SK-N-MC (cell line): ENCODE measurements at places on chromosomes 12 and 14.

DNA sequence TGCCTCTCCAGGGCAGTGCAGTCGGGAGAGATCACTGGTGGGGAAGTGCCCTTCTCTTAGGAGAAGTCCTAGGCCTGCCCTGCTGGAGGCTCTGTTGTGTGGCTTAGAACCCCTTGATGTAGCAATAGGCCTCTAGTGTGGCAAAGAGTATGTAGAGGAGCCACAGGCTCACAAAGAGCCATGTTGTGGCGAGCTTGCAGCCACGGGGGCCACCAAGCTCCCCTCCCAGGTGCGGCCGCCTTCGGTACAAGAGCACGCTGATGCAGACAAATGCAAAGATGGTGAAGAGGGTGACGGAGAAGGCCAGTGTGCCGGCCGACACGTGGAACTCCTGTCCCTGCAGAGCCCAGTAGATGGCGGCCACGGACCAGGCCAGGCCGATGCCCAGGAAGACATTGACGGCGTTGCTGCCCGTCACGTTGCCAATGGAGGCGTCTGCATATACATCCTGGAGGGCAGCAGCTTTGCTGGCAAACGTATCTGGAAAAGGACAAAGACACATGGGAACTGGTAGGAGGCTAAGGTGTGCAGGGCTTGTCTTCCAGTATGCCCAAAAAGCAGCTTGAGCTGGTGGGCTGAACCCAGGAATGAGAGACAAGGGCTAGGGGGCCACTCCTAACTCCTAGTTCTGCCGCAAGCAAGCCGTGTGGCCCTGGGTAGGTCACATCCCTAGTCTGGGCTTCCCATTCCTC, 142.8 kb downstream of the SLC8A3 start:
- no peak for DNase-seq

DNA sequence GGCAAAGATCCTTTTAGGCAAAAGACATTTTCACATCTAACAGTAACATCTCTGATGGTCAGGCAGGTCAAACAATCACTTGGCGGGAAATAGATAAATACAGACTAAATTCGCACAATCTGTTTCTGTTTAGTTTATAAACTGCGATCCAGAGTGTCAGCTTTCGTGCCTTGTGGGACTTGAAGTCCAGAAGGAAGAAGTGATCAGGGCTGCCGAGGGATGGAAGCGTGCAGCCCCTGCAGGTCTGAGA, 245 bp upstream of the BRMS1L start:
- DNase-seq = peak; percentile 98

DNA sequence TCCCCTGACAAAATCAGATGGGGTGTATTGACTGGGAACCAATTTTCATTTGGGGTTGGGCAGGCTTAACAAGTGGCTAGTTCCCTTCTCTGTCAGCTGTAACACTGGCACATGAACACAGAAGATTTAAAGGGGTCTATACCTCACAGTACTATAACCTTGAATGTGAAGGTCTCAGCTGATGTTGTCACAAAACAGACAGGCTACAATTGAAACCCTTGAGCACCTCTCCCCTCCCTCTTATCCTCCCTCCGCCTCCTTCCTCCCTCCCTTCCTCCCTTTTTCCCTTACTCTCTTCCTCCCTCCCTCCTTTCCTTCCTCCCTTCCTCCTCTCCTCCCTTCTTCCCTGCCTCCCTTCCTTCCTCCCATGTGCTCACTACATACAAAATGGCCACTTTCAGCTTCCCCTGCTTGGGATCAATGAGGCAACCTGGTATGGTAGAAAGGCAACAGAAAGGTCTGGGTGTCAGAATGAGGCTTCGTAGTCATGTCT, 262.4 kb downstream of the TTC6 start:
- no peak for DNase-seq

GRCh38 chr12:74646831-74647230, 109.2 kb downstream of the ATXN7L3B start:
- DNase-seq = peak; percentile 70

GRCh38 chr12:77572371-77572770, 258.3 kb upstream of the NAV3 start:
- DNase-seq = no peak

DNA sequence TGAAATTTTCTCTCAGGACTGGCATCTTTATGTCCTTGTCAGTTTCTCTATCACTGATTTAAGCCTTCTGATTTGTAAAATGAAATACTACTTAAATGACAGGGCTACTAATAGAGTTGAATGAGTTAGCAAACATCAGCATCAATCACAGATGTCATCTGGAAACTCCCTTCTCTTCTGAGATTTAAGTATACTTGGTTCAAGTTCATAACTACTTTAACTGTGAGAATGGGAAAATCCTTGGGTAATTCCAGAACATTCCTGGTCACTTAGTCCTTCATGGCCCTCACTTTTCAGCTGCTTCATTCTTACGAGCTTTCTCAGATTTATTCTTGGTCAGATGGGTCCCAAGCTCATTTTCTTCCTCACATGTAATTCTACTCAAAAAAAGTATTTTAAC, 1655.3 kb upstream of the FLRT2 start:
- no peak for DNase-seq

DNA sequence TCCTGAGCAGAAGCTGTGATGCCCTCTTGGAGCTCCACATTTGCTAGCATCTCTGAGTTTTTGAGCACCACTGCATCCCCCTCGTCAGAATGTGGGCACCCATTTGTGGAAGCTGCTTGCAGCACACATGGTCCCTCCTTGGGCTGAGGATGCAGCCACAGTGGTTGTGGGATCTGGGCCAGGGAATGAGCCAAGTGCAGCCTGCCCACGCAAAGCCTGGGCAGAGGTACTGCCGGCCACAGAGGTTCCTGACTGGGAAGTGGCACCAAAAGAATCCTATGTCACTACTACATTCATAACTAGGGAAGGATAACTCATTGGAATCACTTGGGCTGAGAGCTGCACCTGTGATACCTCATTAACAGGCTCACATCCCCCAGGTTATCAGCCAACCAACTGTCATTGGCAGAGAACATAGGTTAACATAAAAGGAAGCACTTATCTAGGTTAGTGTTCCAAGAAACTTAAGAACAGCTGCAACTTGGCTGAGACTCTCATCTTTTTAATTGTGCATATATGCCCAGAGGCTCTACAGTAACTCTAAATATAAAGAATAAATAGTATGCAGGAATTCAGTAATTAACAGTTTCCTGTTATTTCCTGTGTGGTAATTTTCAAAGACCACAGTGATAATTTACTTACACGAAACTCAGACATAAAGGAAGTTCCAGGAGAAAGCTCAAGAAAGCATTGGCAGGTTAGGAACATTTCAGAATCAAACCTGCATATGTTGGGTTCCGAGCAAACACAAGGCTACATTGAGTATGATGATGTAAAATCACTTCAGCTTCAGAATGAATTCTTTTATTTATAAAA, 145.3 kb downstream of the BCAT1 start:
- DNase-seq = peak; percentile 94

DNA sequence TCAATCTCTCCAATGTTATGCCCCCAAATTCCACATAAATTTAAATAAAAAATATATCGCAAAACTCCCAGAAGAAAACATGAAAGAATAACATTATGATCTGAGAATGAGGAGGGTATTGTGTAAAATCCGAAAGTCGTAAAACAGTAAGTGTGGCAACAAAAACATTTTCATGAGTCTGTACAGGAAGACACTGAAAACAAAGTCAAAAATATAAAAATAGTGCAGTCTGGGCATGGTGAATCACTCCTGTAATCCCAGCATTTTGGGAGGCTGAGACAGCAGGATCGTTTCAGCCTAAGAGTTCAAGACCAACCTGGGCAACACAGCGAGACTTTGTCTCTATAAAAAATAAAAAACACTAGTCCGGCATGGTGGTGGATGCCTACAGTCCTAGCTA, 57.1 kb downstream of the SPTLC2 start:
- DNase-seq = no peak

- DNase-seq = no peak
Observed at GRCh38 chr12:56362130-56363059, at the start of gene APOF. Gene APOF (minus strand): TSS chr12:56362857. CDS start chr12:56362745, 112 bp downstream.

- no peak for DNase-seq
Observed at GRCh38 chr12:25546318-25546717, 6.8 kb downstream of the LMNTD1 start.

DNA sequence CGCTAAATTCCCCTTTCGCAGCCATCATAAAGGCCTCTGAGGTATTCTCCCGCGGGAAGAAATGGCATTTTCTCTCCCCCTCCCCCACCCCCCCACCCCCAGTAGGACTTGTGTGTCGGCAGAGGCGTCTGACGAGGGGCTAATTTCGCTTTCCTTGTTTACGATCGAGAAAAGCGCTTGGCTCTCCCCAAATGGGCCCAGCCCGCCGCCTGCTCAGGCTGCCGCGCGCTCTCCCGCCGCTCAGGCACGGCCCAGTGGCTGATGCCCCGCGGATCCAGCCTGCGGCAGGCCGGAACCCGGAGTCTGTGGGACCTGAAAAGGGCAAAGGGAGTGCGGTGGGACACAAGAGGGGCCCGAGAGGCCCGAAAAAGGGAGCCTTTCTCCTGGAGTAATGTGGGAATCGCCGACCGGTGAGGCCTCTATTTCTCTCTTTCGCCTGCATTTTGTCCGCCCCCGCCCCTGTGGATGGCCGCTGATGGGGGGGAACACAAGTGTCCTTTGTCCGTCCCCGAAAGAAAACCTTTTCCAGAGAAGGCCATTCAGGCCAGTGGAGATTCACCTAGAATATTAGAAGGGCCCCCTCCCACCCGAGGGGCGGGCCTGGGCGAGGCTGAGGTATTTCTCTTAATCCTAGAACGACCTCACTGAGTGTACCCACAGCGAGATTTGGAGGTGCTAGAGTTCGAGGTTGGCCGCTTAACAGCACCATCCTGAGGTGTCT, 9.0 kb upstream of the HOXC6 start:
- DNase-seq = no peak

- no peak for DNase-seq
Observed at GRCh38 chr12:59282999-59283398, 312.8 kb upstream of the SLC16A7 start.

- no peak for DNase-seq
Observed at GRCh38 chr12:92634202-92634601, 68.6 kb upstream of the PLEKHG7 start.

DNA sequence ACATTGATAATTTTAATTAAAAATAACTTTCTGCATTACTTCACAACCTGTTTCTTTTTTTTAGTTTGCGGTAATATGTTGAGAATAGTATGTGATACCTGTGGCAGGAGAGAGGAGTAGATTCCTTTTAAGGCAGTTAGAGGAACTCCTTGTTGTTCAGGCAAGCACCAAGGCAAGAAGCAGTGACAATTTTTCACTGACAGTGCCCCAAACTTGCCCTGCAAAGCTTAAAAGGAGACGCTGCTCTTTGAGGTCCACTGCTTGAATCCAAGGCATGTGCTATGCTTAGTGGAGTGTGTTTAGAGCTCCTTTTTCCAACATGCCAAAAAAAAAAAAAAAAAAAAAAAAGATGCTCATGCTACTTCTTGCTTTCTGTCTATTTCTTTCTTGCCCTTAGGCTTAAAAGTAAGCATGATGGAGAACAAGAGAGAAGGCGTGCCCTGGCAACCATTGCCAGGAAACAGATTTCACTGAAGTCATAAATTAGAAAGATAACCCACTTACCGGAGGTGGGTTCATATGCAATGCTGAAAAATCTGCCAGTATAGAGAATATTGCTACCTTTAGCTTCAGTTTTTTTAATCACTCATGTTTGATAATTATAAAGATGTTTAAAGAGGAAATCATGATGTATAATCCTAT, 58.3 kb upstream of the DYRK2 start:
- peak; percentile 52 for DNase-seq

GRCh38 chr12:129335773-129336172, 482.5 kb downstream of the GLT1D1 start:
- no peak for DNase-seq

- DNase-seq = no peak
Observed at GRCh38 chr14:42424501-42424900, 817.8 kb downstream of the LRFN5 start.

GRCh38 chr12:132436791-132437251, 53.1 kb upstream of the FBRSL1 start:
- no peak for DNase-seq

- no peak for DNase-seq
Observed at GRCh38 chr12:6279631-6280030, 30.9 kb upstream of the PLEKHG6 start.

- no peak for DNase-seq
Observed at GRCh38 chr12:52670961-52671360, 9.2 kb downstream of the KRT1 start.

GRCh38 chr14:61381553-61381952, 60.2 kb downstream of the PRKCH start:
- no peak for DNase-seq

DNA sequence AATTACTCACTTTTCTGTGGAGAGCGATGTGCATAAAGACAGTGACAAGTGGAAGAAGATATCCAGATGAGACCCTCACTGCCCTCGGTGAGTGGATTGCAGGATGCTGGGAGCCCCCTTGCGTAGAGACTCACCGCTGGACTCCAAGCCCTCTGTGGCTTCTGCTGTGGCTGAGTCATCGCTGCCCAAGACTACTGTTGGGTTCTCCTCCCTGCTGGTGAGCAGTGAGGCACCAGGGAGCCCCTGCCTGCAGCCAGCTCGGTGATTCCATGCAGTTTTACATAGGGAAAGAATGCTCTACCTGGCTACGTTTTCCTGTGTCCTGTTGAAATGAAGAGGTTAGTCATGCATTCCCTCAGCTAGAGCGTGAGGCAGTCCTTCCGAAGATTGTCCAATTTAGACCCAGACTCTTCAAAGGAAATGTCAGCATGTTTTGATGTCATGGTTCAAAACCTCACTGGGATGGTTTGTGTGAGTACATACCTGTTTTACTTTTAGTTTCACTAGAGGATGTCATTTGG, 28.2 kb downstream of the TRAF3 start:
- DNase-seq = no peak

GRCh38 chr12:125676366-125676765, 611.1 kb downstream of the AACS start:
- DNase-seq = no peak

DNA sequence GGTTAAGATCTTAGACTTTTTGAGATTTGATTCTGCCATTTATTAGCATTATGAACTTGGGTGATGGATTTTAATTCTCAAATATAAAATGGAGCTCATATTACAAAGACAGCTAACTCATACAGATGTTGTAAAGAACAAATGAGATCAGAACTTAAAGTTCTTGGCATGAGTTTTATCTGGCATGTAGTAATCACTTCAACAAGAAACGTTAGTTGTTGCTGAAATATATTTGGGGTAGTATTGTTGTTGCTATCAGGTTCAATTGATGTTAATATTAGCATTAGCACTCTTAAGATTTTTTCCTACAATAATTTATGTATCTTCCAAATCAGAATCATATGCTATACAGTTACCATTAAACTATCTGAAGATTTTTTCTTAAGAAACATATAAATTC, 71.0 kb downstream of the SLC6A15 start:
- no peak for DNase-seq

GRCh38 chr14:74763803-74764531, 851 bp downstream of the YLPM1 start:
- DNase-seq = no peak

GRCh38 chr12:473863-474577, 14.3 kb downstream of the B4GALNT3 start:
- no peak for DNase-seq

DNA sequence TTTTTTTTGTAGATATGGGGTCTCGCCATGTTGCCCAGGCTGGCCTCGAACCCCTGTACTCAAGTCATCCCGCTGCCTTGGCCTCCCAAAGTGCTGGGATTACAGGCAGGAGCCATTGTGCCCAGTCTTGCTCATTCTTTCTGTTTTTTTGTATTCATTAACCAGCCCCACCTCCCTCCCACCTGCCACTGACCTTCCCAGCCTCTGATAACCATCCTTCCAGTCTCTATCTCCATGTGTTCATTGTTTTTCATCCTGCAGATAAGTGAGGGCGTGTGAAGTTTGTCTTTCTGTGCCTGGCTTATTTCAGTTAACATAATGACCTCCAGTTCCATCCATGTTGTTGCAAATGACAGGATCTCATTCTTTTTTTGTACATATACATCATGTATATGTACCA, 19.0 kb downstream of the MYL2 start:
- no peak for DNase-seq

GRCh38 chr12:89253488-89253887, 98.8 kb downstream of the DUSP6 start:
- DNase-seq = no peak
